ENCODE measurements at places on chromosomes 5 and 9. TPM values are rescaled to one million over a fixed set of nuclear protein-coding genes. Genes with fewer than 3 reads are reported as not detected.

DNA sequence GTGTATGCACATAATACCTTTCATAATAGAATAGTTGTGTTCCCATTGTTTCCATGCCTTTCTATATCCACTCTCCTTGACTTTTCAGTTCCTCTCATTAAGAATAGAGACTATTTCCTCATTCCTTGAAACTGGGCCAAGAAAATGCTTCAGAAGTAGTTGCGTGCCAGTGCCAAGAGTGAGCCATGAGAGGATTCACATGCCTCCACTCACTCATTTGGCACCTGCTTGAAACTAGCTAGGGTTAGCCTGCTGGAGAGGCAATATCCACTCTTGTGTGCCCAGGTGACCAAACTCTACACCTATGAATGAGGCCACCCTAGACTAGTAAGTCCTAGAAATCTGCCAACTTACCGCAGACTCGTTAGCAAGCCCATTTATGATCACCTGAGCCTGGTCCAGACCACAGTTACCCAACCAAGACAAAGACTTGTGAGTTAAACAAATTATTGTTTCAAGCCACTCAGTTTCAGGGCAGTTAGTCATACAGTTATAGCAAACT lies 276.3 kb downstream of the EPB41L4A start:
- DNase-seq = peak; percentile 89

Gene SLC4A9
- total RNA-seq = not detected

DNA sequence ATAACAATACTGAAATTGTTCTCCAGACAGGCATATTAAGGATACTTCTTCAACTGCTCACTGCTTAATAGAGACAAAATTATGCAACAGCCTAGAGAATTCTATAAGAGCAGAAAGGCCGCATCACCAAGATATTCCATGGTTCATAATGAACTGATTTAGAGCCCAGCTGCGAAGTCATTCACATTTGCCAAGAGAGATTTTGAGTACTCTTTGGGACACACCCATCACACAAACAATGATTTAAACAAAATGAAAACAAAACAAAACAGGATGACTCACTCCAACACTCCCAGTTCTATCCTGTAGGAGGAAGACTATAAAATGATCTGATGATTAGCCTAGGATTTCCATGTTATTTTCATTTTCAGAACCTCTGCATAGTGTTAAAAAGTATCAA lies 145.7 kb upstream of the GNA14 start:
- DNase-seq = peak; percentile 46

DNA sequence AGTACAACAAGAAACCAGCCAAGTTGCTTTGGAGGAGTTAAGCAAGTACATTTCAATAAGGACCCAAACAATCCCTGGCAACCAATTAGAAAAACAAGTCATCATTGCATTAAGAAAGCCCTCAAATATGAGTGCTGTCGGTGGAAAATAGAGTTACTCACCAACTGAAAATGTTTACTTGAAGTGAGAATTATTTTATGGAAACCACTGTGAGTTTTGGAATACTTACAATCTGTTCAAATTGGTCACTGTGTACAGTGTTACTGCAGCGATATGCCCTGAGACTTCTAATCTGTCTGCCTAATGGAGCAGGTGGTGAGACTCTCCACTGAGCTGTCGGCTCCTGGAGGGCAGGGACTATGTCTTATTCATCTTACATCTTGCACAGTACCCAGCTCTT lies 1073.2 kb upstream of the DMAC1 start:
- DNase-seq = no peak

Gene FOXD4
- total RNA-seq = 0.05 TPM

Gene PCDHGB6
- not detected for total RNA-seq

DNA sequence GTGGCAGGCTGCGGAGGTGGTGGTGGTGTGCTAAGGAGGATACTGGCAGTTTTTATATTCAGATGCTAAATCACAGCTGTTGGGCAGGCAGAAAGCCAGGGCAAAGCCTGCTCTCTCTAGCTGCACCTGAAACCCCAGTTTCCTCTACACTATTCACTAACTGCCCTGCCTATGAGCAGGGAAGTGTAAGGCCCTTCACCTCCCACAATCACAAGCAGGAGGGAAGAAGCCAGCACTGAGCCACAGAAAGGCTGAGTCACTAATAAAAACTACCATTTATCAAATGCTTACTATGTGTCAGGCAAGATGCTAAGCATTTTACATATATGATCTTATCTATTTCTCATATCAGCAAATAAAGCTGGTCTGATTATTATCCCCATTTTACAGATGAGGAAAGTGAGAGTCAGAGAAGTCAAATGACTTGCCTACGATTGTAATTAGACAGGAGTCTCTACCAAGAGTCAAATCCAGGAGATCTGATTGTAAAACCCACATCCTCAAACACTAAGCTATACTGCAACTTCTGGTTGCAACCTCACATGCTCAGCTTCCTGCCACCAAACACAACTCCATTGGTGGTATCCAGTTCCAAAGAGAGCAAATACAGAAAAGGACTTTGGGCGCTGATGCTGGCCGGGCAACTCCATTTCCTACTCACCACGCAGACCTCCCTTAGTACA lies 17.7 kb upstream of the IL6ST start:
- peak; percentile 73 for DNase-seq

- DNase-seq = no peak
Measured at GRCh38 chr5:102613661-102614060, 114.9 kb upstream of the SLCO6A1 start.

GRCh38 chr9:99190597-99191283 lies 31.0 kb downstream of the ALG2 start:
- DNase-seq = no peak

Gene SAP30L
- total RNA-seq = 17.2 TPM

DNA sequence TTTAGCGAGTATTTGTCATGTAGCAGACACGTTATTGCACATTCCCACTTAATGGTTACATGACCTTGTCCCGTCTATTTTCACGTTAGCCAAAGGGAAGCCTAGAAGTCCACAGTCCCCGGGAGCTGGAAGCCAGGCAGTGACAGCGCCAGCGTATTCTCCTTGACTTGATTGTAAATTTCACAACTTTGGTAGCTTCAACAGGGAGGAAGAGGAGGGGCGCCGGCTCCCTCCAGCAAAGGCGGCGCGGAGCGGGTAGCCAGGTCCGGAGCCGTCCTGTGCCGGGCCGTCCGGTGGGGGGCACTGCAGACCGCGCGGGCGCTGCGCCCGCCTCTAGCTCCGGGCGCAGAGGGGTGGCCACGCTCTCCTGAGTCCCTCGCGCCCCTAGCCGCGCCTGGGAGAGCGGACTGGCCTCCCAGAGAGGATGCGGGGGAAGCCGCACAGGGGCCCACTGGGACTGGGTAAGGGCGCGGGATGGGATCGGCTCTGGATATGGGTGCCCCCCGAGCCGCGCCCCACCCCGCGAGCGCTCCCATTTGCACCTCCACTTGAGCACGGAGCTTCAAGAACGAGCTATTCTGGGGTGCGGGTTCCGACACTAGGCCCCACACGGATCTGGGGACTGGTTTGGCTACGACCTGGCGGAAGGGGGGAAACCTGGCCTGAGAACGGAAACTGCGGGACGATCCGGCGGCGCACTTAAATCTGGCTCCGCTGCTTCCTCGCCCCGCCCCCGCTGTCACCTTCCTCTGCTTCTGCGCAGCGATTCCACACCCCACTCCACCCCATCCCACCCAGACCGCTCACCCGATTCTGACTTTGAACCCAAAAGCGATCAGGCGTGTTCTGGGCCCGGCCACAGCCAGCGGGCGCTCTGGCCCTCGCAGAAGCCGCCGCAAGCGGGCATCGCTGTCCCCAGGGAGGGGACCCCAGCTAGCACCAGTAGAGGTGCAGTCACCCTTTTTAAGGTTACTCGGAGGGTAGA lies 23.8 kb downstream of the KLF4 start:
- DNase-seq = peak; percentile 35

Gene ARL14EPL
- total RNA-seq = 0.37 TPM

All from M059J (cell line).